ENCODE measurements at places on chromosomes 12 and 14.
A peak's percentile ranks its signal among the peaks of the same experiment; 100 is the strongest.

- no peak for DNase-seq
These were observed 44.9 kb downstream of the CHST11 start for GRCh38 chr12:104501660-104502059.

GRCh38 chr12:58950739-58951100 is 30.4 kb upstream of the LRIG3 start:
- no peak for DNase-seq

DNA sequence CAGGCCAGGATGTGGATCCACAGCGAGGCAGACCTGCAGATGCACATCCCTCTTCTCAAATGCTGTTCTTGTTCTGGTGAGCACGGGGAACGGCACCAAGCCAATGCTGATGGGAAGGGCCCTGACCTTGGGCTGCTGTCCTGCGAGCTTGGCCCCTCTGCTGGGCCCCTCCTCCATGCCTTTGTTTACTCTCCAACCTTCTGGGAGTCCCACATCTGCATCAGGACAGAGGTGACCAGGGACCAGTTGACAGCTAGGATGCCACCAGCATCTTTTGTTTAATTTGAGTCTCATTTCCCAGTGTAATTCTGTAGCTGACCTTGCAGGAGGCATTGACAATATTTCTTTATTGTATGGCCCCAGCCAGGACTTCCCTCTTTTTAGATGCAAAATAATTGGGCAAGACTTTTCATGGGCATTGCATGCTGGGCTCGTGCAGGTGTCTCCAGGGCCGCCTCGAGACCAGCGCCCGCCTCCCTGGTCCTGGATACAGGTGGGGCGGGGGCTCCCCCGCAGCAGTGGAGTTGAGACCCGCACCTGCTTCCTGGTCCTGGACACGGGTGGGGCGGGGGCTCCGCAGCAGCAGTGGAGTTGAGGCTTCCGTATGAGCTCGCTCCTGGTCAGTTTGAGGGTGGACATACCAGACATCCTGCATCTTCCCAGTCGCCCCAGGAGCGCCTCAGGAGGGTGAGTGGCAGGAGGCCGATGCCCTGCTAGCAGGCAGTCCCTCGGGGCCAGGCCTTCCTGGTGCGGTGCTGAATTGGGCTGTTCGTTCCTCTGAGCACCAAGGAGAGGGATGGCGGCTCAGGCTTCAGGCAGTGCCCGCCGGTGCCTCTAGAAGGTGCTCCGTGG is 11.4 kb downstream of the PACS2 start:
- no peak for DNase-seq

- DNase-seq = no peak
These were observed 227.7 kb upstream of the DIO3 start for GRCh38 chr14:101333335-101334280.

DNA sequence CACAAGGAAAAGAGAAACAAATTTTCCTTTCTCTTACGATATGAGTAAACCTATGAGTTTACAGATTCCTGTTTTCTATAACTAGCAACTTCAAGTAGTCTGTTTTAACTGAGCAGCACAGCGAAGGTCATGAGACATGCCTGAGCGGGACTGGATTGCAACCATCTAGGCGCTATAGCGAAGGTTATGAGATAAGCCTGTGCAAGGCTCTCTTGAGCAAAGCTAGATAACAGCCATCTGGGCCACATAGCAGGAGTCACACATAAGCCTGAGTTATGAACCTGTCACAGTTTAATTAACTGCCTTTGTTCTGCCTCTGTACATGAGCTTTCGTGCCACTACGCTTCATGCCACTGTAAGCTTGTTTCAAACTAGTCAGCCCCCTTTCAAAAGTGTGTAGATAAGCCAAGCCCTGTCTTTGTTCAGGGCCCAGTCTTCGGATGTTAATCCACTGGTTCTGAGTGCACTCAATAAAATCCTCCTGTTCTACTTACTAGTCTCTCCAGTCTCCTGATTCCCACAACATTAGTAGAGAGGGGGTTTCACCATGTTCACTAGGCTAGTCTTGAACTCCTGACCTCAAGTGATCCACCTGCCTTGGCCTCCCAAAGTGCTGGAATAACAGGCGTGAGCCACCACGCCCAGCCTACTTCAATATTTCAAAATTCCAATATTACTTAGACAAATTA is 47.1 kb downstream of the SEC23A start:
- DNase-seq = no peak

GRCh38 chr14:104420990-104421389 is 158.6 kb upstream of the C14orf180 start:
- DNase-seq = peak; percentile 57

- peak; percentile 66 for DNase-seq
These were observed 28.1 kb upstream of the TBC1D30 start for GRCh38 chr12:64796205-64796845.

- DNase-seq = no peak
These were observed 357.5 kb upstream of the SFSWAP start for GRCh38 chr12:131353376-131353775.

GRCh38 chr14:88166616-88167015 is 156.5 kb downstream of the KCNK10 start:
- DNase-seq = no peak

DNA sequence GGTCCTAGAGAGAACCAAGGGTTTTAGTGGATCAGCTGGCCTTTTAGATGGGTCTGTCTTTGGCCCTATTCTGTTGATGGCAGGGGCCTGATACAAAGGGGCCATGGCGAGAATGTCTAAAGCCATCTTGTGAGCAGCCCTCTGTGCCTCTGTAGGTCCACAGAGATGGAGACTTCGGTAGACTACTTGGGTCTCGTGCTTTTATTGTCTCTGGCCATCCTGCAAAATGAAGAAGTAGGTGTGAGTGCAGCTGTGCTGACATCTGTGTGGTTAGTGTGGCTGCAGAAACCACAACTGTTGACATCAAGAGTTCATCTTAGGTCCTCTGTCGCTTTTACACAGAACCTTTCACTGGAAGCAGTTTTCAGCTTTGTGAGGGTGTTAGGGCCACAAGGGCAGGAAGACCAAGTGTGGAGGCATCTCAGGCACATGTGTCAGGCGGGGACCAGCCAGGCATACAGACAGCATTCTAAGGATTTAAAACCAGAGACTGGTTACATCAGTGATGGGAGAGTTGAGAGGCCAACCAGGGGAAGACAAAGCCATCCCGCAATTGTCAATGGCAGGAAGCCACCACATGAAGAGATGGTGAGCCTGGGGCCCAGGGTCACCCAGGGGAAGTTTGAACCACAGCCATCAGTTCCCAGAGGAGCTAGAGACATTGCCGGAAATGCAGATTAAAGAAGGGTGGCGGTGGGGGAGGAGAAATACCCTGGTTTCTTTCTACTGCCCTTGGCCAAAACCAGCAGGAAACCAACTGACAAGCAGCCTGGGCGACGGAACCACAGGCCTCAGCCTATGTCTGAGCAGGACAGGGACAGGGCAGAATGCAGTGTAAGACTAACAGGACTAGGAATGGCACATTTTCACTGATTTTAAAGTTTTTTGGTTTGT is 13.0 kb upstream of the TPCN1 start:
- peak; percentile 75 for DNase-seq

GRCh38 chr14:49702725-49703124 is 9.8 kb downstream of the KLHDC1 start:
- DNase-seq = no peak

GRCh38 chr12:39165338-39165737 is 259.9 kb upstream of the CPNE8 start:
- no peak for DNase-seq

DNA sequence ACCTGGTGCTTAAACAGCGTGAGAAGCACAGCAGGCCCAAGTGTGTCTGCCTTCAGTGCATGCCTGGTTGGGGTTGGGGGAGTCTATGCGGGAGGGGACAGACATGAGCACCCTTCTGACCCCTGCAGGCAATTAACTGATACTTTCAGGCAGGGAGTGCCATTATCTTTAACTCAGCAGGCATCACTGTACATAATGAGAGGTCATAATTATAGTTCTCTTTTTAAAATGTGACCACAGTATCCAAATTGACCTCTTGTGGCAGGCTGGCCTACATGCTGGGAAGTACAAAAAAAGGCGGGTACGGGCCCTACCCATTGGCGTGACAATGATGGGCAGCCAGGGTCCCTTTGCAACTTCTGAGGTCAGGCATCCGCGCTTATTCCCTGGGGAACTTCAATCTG is 209.1 kb downstream of the FOXN3 start:
- DNase-seq = no peak

DNA sequence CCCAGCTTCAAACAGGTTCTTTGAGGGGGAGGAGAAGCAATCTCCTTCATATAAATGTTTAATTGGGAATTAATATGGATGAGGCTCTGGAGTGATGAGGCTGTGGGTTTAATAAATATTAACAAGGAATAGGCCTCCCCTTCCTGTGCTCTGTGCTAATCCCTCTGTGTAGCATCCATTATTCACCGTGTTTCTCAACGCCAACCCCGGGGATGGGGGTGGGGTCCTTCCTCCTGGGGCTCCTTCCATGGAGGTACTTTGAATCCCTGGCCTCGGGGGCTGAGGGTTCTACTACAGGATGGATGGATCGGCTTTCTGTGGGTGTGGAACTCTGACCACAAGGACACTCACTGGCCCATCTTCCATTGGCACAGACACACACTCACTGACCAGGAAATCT is 34.9 kb upstream of the TMEM179 start:
- no peak for DNase-seq

DNA sequence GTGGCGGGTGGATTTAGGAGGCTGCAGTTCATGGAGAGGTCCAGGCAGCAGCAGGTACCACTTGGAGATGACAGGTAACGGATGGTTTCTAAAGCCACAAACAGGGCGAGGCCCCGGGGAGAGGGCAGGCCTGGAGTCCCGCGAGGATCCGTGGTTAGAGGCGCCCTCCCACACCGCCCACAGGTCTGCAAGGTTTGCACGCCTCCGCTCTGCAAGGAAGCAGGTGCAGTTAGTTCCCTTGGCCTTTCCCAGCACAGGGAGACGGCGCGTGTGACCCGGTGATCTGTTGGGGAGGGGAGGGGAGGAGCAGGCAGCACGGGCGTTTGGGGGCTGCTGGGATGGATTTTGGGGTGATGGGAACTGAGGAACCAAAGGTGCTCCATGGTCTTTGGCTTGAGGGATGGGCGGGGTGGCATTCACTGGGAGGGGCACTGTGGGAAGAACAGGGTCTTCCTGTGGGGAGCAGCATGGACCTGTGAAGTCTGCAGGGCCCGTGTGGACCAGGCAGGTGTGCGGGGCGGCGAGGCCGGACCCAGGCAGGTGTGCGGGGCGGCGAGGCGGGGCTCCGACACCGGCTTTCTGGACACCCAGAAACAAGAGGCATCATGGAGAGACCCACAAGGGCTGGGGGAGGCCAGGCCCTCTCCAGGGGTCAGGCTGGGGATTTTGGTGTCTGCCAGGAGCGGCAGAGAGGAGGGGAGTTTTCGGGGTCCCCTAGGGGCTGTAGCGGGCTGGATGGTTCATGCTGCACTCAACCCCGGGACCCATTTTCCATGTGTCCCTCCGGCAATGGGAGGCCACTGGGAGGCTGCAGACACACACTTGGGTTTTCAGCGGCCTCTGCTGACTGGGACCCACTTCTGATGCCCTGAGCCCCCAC is 29.1 kb downstream of the NOC4L start:
- peak; percentile 77 for DNase-seq

DNA sequence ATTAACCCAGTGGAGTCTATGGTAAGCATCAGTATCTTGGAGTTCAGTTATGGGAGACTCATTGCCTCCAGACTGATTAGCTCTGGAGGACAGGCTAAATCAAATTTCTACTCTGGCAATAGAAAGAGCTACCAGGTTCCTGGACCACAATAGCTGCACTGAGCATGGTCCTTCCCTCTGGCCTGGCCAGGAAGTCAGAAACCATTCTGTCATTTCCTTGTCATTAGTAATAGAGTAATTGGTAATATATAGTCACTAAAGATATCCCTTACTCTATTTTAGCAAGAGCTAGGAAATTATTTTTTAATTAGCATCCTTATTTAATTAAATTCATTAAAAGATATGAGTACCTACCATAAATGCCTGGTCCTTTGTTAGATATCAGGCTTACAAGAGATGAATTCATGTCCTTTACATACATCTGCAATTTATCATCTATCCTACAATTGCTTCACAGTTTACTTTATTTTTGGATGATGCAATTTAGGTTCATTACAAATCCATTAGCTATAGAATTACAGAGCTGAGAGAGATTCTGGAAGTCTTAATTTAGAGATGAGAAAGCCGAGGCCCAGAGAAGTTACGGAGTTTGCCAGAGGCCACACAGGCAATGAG is 23.7 kb upstream of the TDRD9 start:
- no peak for DNase-seq

DNA sequence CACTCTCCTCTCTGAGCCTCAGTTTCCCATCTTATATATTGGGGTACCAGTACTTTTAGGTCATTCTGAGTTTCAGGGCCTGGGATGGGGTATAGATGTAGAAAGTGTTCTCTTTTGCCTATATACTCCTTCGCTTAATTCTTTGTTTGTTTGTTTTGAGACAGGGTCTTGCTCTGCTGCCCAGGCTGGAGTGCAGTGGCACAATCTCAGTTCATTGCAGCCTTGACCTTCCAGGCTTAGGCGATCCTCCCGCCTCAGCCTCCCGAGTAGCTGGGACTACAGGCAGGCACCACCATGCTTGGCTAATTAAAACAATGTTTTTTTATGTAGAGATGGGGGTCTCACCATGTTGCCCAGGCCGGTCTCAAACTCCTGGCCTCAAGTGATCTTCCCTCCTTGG is 152.1 kb downstream of the AACS start:
- no peak for DNase-seq

DNA sequence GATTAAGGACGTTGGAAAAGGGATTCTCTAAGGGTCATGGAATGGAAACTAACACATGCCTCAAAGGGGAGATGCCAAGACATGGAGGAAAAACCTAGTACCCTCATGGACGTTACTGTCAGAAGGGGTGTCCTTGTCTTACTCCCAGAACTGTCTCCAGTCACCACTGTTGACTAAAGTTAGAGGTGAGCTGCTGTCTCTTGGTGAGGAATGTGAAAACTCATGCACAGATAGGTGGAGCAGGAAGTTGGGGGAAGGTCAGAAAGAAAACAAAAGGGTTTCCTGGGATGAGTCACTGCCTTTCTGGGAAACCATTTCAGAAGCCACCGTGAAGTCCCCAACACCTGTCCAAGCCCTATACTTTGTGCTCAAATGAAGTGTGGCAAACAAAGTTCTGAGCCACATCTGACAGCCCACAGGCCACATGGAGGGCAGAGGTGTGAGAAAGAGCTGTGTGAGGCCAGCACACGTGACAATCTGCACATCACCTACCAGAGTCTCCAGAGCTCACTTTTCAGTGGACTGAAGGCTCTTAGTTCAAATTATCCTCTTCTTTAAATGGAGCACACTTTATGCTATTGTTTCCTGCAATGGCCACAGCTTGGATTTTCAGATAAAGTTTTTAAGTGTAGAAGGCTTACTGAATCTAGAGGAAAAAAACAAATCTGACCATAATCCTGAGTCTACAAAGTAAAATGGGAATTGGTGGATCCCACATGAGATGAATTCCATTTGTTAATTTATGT is 92.9 kb upstream of the EGLN3 start:
- no peak for DNase-seq

GRCh38 chr14:33369972-33370371 is 431.3 kb downstream of the NPAS3 start:
- DNase-seq = no peak

DNA sequence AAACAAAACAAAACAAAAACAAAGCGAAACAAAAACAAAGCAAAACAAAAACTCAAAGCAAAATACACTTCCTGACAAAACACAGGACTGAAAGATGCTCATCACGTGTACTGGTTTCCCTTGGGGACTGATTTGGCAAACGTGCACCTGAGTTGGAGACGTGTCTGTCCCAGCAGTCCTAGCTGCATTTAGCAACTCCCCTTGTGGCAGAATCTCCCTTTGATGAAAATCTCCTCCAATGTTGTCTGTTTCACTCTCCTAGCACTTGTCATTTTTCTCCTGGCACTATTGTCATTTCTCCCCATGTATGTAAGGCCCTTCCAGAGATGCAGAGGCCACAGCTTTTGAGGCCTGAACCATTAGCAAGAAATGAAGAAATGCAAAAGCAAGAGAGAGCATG is 6.8 kb upstream of the SLC24A4 start:
- DNase-seq = no peak

Data from upper lobe of left lung (tissue), 6 donors.